ENCODE measurements at places on chromosomes 11 and 22.

- no peak for DNase-seq
Measured at GRCh38 chr11:9446230-9446629, 14.6 kb upstream of the ZNF143 start.

- DNase-seq = peak; percentile 32
Measured at GRCh38 chr11:104858882-104859775, 39.1 kb downstream of the CASP12 start.

DNA sequence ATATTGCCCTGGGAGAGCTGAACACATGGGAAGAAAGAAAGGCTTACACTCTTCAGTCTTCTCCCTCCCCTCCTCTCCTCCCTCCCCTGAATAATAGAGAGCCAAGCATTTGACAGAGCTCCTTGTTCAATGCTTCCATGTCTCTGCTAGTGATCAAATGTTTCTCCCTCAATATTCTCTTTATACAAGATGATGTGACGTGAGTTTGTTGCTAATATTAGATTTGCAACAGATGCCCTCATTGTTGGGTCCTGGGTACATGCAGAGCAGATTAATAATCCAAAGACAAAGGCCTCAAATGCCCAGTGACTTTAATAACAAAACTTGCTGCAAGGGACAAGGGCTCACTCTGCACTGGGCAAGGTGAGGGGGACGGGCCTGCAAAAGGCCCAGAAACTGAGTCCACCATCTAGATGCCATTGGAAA is 7.1 kb upstream of the ENDOD1 start:
- DNase-seq = no peak

GRCh38 chr22:38249803-38250642 is 22.8 kb downstream of the TMEM184B start:
- DNase-seq = no peak

DNA sequence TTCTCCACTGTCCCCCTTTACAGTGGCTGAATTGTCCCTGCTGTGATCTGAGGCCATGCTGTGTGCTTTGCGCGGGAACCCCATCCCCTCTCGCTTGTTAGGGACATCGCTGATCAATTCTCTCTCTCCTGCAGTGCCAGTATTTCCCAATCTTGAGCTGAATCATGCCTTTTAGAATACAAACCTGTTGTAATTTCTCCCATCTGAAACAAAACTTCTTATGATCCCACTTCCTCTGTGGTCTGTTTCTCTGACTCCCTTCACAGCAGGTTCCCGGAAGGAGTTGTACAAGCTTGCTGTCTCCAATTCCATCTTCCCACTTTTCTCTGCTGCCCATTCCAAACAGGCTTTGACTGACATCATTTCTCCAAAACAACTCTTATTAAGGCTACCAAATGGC is 16.8 kb downstream of the ADAMTS15 start:
- DNase-seq = no peak

GRCh38 chr22:27761000-27761399 is 40.6 kb downstream of the MN1 start:
- no peak for DNase-seq

GRCh38 chr11:5722622-5723021 is 13.6 kb upstream of the OR56B1 start:
- DNase-seq = no peak

DNA sequence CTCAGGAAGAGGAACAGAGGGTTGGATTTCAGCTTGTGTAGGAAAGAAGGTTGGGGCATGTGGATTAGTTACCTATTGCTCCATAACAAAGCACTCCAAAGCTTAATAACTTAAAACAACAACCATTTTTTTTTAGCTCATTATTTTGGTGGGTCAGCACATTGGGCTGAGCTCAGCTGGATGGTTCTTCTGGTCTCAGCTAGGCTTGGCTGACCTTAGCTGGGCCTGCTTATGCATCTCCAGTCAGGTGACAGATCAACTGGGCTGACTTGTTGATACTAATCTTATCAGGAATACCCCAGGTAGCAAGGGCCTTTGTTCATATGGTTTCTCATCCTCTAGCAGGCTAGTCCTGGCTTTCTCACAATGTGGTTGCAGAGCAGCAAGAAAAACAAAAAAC is 106.4 kb downstream of the C11orf91 start:
- no peak for DNase-seq

- DNase-seq = no peak
Measured at GRCh38 chr11:123696183-123696582, 41.8 kb upstream of the SCN3B start.

- DNase-seq = no peak
Measured at GRCh38 chr11:105183426-105183825, 43.9 kb upstream of the CARD18 start.

- no peak for DNase-seq
Measured at GRCh38 chr11:58923300-58923788, 15.9 kb upstream of the GLYATL1 start.

- no peak for DNase-seq
Measured at GRCh38 chr22:33038836-33039235, 19.3 kb downstream of the SYN3 start.

GRCh38 chr11:33168709-33169200 is 7.5 kb upstream of the CSTF3 start:
- no peak for DNase-seq

GRCh38 chr11:105211806-105212554 is 72.4 kb upstream of the CARD18 start:
- no peak for DNase-seq

- DNase-seq = no peak
Measured at GRCh38 chr11:35761899-35762298, 99.3 kb downstream of the TRIM44 start.

- no peak for DNase-seq
Measured at GRCh38 chr11:23021287-23021863, 161.1 kb upstream of the CCDC179 start.

DNA sequence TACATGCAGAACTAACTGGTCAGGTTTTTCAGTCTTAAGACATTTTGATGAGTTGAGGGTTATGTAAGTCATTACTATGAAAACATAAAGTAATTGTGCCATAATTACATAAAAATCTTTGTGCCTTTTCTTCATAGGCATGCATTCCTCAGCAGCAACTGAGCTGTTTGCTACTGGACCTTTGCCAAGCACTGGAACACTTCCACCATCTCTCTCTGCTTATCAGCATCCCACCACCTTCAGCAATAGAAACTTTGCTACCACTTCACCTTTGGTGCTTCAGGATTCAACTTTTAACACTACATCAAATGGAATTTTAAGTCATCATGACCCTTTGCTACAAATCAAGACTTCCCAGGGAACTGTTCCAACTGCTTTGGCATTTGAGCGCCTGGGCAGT is 39.0 kb downstream of the QSER1 start:
- no peak for DNase-seq

GRCh38 chr11:3836903-3837302 is 3.9 kb downstream of the RHOG start:
- peak; percentile 51 for DNase-seq

- no peak for DNase-seq
Measured at GRCh38 chr11:70002433-70002832, 75.7 kb upstream of the ANO1 start.

DNA sequence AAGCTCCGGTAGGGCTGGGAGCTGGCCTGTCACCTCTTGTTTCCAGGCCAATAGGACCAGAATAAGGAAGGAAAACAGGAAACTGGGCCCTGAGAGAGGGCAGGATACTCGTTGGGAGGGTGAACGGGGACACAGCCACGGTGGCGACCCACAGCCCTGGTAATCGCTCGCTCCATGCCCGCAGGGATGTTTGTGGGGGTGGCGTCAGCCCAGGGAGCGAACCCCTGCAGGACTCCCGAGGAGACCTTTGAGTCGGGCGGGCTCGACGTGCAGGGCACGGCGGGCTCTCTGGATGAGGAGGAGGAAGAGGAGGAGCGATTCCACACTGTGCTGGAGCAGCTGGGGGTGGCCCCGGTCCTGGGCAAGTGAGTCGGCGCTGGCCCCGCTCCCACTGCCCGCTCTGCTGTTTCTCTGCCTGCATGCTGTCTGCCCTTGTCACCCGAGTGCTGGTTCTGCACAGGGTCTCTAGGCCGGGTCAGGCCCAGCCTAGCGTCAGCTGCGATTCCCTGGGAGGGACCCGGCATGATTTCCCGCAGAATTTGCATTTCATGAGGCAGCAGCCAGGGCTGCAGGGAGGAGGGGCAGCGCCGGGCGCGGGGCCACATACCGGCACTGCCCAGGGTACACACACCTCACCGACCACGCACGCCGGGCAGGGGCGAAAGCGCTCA is 1.6 kb downstream of the CRACR2B start:
- no peak for DNase-seq

DNA sequence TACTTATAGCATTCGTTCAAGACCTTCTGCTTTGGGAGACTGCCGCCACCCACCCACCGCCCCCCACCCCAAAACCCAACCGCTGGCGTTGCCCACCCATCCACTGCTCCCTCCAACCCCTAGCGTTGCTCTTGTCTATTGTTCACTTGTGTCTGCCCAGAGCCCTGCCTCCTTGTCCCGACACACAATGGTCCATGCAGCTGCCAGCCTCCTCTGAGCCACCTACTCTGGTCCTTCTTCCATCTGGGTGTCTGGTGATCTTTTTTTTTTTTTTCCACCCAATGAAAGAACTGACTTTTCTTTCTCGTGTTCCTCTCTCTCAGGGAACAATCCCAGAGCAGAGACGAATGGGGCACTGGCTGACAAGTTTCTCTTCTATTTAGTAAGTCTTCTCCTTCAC is 256.0 kb upstream of the SESN3 start:
- no peak for DNase-seq

GRCh38 chr22:39522567-39523300 is 2.4 kb downstream of the ATF4 start:
- peak; percentile 27 for DNase-seq

DNA sequence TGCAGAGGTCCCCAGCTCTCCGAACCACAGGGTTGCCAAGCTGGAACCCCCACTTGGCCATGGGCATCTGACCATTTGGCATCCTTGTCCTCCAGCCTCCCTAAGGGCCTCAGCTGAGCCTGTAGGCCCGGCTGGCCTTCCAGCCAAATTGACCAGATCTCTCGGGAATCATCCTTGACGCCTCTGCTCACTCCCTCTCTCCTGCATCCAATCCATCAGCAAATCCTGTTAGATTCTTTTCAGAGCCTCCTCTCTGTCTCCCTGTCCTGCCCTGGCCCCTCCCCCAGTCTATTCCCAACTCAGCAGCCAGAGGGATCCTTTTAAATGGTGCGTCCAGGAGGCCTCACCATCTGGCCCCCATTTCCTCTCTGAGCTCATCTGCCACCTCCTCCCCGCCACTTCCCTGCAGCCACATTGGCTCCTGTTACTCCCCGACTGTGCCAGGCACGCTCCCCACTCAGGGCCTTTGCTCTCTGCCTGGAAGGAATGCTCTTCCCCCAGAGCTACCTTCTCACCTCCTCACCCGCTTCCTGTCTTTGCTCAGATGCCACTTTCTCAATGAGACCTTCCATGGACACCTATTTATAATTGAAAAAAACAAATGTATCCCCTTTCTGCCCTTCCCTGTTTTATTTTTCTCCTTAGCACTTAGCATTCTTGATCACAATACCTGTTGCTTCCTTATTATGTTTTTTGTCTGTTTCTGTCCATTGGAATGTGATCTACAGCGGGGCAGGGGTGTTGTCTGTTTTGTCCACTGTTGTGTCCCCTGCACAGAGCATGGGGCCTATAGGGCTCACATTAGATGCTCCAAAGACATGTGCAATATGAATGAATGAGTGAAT is 78.1 kb downstream of the NFAM1 start:
- DNase-seq = no peak

DNA sequence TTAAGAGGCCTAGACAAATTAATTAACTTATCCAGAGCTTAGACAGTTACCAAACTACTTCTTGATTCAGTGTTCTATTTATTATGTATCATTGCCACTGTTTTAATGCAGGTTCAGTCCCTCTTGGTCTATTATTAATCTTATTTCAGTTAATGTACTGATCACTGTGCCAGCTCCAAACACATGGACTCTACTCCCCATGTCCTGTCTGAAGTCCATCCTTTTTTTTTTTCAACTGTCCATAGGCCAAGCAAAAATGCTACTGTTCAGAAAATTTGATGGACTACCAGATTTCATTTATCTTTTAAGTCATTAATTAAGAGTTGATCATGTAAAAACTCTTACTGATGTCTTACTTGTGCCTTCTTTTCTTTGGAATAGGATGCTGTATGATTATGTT is 11.9 kb downstream of the POLD3 start:
- DNase-seq = no peak

DNA sequence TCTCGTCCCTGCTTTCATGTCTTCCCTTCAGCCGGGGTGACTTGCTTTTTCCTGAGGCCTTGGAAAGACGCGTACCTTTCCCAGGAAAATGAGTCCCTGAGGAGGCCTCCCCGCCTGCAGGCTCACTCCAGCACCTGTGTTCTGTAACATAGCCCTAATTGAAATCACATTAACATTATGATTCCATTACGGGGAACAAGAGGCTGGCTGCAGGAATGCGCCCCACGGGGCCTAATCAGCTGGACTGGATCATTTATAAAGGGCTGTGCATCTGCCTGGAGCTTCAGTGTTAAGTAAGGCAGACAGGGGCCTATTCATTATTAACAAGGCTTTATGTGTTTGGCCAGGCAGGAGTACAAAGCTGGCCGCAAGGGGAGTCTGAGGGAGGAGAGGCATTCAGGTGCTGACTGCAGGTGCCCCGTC is 41.9 kb upstream of the TSPAN18 start:
- DNase-seq = no peak

DNA sequence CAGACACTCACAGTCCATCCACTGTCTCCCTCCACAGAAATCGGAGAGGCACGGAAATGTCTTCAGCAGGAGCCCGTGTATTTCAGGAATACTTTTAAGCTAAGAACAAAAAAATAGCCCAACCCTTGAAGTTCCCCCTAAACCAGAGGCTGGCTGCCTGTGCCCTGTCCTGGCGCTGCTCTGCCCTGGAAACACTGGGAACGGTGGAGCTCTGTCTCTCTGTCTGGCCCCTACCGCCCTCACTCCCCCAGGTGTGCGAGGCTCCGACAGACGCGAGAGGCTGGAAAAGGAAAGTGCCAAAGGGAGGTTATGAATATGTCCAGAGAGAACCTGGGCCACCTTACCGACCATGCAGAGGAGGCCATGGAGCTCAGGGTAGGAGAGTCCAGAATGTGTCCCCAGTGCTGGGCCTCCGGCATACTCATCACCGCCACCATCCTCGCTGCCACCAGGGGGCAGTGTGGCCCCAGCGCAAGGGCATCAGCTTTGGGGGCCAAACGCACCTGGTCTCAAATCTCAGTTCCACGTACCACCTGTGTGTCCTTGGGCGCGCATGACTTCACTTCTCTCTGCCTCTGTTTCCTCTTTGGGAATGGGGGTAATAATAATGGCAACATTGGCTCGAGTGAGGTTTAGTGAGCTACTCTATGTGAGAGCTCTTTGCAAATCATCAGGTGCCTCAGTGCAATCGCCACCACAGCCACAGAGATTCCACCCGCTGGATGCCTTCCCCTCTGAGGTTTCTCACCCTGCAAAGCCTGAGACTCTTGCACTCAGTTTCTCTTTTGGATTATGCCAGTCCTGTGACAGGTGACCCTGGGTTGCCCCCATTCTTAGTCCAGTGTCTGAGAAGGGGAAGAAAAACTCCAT is 10.4 kb upstream of the SLCO2B1 start:
- peak; percentile 79 for DNase-seq

GRCh38 chr11:119315131-119316015 is 1.6 kb downstream of the MCAM start:
- DNase-seq = peak; percentile 31

GRCh38 chr11:42837994-42838393 is 473.8 kb upstream of the API5 start:
- DNase-seq = no peak

- no peak for DNase-seq
Measured at GRCh38 chr22:34760276-34761008, 305.5 kb upstream of the ISX start.
